ENCODE measurements at places on chromosomes 7 and 10.

GRCh38 chr10:122154031-122154544 lies 117.0 kb upstream of the BTBD16 start:
- DNase-seq = no peak

GRCh38 chr10:29751240-29751639 lies 116.5 kb upstream of the SVIL start:
- no peak for DNase-seq

DNA sequence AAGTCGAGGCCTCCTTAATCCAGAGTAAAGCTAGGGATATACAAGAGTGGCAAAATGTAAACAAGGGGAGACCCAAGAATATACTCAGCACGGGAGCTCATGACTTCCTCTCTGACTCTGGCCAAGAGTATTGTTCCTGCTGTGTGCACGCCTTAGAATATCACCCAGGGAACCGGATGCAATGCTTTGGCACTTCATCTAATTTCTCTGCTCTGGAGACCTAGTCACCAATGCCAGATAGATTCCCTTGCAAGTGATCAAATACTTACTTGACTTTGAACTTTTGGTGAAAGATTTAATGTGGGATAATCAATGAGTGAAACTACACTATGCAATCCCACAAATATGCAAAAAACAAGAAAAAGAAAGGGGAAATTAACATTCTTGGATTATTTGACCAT lies 695.5 kb downstream of the INHBA start:
- peak; percentile 60 for DNase-seq

GRCh38 chr10:33388382-33388781 lies 53.9 kb upstream of the NRP1 start:
- no peak for DNase-seq

DNA sequence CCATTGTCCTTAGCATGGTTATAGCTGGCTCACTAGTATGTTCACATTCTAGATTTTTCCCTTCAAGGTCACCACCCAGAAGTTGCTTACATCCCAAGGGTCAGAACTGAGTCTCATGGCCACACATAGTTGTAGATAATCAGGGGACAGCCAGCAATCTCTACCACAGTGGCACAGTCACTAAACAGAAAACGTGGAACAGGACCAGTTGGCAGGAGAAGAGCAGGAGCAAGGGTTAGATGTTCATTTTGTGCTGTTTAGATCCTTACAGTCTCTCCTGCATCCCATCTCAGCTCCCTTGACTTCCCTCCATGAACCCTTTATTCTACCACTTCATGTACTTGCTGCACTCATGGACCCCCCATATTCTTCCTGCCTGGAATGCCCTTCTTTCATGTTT lies 73.9 kb downstream of the LRMDA start:
- DNase-seq = no peak

GRCh38 chr7:133102276-133103060 lies 20.6 kb upstream of the CHCHD3 start:
- DNase-seq = no peak

GRCh38 chr7:16318989-16319915 lies 102.1 kb downstream of the CRPPA start:
- no peak for DNase-seq

- DNase-seq = no peak
Observed at GRCh38 chr10:51046654-51047053, 27.6 kb upstream of the PRKG1 start.

- no peak for DNase-seq
Observed at GRCh38 chr7:88358526-88358838, 51.8 kb upstream of the STEAP4 start.

- DNase-seq = no peak
Observed at GRCh38 chr7:98291717-98292116, 10.2 kb downstream of the BRI3 start.

- DNase-seq = peak; percentile 47
Observed at GRCh38 chr10:101014230-101014884, 14.7 kb downstream of the LZTS2 start.

DNA sequence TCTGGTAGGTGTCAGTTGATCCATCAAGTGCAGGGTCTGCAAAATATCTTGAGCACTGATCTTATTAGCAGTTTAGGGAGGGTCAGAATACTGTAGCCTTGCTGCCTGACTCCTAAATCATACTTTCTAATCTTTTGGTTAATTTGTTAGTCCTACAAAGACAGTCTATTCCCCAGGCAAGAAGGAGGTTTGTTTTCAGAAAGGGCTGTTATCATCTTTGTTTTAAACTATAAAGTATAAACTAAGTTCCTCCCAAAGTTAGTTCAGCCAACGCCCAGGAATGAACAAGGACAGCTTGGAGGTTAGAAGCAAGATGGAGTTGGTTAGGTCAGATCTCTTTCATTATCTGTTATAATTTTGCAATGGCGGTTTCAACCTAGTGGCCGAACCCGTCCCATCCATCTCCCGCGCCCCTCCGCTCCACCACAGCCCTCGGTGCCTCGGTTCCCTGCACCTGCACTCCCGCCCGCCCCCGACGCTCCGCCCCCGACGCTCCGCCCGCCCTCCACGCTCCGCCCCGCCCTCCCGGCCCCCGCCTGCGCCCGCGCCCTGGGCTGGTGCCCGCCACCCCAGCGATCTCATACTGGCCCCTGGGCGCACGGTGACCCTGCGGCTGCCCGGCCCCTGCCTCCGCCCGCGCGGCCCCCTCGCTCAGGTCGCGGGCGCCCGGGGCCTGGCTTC lies at the start of gene ADCK2:
Gene ADCK2, plus strand, starts transcription at position 564 of the 681 bp plus-strand sequence. CDS start 386 bp downstream, outside the sequence.
- peak; percentile 14 for DNase-seq

GRCh38 chr7:137933270-137934017 lies 68.4 kb downstream of the CREB3L2 start:
- peak; percentile 71 for DNase-seq

GRCh38 chr7:158500651-158501052 lies 87.0 kb downstream of the PTPRN2 start:
- DNase-seq = no peak

- no peak for DNase-seq
Observed at GRCh38 chr7:157574914-157575586, 238.2 kb downstream of the DNAJB6 start.

DNA sequence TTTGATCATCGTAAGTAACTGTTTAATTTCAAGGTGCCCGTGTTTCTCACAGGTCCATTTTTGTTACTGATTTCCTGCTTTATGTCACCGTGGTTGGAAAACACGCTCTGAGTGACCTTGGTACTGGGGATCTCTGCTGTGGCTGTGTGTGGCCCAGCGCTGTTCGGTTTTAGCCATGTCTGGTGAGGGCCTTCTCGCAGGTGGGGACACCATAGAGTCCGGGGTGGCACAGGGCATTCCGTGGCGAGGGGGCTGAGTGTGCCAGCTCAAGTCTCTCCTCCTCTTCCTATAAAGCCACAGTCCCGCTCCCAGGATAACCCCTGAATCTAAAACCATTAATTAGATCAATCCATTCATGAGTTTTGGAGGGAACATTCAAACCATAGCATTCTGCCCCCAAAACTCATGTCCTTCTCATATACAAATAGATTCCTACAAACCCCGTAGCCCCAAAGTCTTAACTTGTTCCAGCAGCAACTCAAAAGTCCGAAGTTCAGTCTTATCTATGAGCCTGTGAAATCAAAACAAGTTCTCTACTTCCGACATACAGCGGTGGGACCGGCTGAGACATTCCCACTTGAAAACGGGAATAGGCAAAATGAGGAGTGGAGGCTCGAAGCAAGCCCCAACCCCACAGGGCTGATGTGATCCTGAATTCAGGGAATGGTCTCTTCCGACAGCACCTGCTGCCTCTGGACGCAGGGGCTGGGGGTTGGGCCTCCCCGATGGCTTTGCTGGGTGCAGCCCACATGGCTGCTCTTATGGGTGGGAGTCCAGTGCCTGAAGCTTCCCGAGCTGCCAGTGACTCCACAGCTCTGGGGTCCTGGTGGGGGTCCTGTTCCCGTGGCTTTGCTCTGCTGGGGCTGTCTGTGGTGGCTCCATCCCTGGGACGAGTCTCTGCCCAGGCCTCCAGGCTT lies 55.0 kb upstream of the NKX6-2 start:
- DNase-seq = no peak

DNA sequence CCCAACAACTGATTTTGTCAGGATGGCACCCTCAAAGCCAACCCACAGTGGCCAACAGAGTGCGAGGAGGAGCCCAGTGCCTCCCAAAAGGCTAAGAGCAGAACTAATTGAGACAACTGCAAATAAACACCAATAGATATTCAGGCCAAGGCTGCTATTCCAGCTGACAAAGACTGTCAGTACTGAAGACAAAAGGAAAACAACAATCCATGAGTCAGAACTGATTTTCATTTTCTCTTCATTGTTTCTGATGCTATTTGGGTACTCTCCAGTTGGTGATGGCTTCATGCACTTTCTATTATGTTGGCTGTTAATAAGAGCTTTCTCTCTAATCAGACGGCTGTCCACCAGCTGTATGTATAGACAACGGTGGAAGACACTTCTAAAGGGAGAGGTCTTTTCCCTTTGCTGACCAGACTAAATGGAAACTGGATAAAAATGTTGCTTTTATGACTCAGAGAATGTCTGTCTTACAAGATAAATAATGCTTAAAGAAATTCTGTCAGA lies 515.9 kb downstream of the PARD3 start:
- peak; percentile 35 for DNase-seq

- DNase-seq = peak; percentile 43
Observed at GRCh38 chr7:13262929-13263530, 575.6 kb downstream of the ARL4A start.

DNA sequence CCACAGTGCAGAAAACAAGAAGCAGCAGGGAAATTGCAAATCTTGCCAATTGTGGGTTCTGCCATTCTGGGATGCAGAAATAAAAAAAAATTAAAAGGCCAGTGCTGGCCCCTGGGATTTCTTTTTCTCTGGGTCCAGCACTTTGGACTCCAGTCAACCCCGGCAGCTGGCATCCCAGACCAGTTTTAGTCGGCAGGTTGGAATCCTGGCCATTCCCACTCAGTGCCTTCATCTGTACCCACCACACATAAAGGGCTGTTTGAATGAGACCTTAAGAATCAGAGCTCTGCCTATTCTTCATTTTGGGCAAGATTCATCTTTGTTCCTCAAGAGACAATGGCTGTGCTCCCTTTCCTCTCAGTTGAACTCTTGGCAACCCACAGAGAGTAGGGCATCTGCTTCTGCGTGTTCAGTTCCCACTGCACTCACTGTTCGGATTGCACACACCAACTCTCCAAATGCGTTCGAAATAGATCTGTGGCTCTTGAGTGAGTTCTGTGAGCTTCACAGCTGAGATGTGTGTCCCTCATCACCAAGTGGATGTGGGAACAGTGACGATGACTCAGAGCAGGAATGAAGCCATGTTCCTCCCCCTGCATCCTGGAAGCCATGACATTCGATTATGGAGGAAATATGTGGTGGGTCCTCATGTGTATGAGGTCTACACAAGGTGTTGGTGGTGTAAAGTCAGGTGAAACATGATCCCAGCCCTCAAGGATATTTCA lies 63.0 kb upstream of the EGFR start:
- DNase-seq = no peak

GRCh38 chr10:69503001-69503895 lies 52.0 kb downstream of the TSPAN15 start:
- DNase-seq = no peak

DNA sequence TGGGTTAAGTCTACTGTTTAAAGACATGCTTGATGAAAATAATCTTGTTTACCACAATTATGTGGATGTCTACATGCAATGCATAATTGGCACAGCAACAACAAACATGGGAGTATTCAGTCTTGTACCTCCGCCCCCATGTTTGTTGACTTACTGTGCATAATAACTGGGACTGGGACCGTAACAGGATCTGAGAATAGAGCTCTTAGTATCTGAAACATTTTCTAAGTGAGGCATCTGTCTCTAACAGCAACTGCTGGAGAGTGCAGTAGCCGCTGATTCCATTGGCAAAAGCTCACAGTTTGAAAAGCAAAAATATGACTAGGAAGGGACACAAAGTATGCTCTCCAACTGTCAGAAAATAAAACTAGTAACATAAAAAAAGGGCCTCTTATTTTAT lies 61.6 kb downstream of the ENO4 start:
- no peak for DNase-seq

DNA sequence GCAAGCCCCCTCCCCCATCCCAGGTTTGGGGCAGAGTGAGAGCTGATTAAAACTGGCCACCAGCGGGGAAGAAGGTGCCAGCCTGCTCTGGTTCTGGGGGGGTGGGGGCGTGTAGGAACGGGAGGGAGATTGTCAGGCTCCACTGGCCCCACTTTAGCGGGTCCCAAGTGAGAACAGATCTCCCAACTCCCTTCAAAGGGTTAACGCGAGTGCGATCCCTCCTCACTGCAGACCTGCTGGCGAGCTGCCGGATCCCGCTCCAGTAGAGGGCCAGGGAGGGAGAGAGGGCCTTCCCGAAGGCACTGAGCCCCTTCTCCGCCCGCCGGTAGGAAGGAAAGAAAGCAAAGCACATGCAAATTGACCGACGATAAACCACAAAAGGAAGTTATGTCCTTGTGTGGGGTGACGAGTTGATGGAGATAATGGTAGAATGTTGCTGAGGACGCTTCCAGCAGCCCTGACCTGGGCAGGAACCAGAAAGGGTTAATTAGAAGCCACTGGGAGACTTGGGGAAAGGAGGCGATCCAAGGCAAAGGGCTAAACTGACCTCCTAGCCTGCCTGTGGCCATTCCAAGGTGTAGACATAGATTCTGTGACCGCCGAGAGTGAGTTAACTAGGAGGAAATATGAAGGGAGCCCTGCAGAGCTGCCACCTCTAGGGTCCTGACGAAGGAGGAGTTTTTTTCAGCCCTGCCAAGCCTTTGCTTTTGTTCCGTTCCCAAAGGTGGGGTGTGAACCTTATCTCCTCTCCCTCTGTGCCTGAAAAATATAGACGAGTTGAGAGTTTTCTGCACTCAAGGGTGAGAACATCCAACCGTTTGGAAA lies 1.5 kb downstream of the NRG3 start:
- no peak for DNase-seq

DNA sequence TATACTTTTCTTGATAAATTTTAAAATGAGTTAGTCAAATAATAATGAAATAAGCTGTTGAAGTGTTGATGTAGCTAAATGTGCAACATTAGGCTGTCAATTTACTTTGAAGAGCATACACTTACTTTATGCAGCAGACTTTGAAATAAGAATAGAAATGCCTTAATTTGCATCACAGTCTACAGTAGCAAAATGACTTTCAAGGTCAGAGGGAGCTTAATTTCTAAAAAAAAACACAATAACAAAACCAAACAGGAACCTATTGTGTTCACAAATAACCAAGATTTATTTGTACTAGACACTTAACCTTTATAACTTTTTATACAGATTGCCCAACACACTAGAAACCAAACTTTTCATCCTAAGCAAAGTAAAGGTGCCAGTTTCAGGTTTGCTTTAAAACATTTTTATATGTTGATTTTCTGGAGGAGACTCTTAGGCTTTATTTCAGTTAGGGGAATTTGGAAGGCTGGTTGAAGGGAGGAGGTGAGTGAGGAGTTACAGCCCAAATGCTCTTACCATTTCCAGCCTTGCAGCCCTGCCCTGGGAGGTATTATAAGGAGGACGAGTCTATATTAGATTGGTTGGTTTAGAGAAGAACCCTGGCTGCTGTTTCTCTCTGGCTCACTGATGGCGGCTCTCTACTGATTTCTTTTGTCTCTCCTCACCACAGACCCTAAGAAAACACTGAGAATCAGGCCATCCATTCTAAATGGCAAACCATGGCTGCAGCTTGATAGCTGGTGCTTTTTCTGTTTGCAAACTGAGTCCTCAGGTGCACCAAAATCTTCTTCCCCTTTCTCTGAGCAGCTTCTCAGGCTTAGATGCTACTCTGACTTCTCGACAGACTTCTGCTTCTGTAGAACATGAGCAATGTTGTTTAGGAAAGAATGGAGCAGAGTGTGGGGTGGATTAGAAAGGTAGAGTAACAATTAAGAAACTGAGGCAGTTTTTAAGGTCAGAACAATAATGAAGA lies 55.2 kb upstream of the RPA3 start:
- no peak for DNase-seq
